ENCODE measurements at places on chromosomes 3 and 15.

DNA sequence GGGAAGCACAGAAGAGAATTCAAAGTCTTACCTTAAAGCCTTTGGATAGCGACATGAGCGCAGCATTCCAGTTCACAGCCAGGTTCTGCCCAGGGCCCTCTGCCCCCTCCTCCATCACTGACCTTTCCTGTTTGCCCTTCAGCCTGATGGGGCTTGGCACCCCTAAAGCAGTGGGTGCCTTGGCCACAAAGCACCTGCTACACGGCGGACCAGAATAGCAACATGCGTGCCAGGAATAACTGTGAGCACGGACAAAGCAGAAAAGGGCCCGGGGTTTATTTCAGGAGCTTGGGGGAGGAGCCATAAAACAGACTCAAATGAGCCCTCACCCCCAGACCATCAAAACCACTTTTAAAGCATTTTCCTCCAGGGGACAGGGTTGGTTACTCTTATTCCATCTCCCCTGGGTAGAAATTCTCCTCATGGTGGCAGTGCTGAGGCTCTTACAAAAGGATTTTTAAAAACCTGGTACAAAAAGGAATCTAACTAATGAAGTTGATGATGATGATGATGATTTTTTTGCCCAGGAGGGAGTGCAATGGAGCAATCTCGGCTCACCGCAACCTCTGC is 135.4 kb downstream of the KLF13 start:
- no peak for DNase-seq

- no peak for DNase-seq
Observed at GRCh38 chr15:72786676-72787345, 3.3 kb upstream of the ADPGK start.

DNA sequence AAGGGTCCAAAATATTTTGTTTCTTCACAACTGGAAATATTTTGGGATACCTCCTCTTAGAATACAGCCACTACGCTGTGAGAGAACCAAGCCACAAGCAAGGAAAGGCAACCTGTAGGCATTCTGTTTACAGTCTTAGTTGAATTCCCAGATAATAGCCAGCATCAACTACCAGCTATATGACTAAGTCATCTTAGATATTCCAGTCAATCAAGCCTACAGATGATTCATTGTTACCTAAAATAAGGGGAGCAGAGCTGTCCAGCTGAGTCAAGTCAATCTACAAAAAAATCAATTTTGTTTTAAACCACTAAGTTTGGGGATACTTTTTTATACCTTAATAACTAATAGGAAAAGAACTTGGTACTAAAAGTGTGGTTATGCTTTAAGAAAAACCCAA is 526.4 kb upstream of the DPPA4 start:
- DNase-seq = no peak

- no peak for DNase-seq
Observed at GRCh38 chr15:86885616-86886015, 805.9 kb downstream of the AGBL1 start.

DNA sequence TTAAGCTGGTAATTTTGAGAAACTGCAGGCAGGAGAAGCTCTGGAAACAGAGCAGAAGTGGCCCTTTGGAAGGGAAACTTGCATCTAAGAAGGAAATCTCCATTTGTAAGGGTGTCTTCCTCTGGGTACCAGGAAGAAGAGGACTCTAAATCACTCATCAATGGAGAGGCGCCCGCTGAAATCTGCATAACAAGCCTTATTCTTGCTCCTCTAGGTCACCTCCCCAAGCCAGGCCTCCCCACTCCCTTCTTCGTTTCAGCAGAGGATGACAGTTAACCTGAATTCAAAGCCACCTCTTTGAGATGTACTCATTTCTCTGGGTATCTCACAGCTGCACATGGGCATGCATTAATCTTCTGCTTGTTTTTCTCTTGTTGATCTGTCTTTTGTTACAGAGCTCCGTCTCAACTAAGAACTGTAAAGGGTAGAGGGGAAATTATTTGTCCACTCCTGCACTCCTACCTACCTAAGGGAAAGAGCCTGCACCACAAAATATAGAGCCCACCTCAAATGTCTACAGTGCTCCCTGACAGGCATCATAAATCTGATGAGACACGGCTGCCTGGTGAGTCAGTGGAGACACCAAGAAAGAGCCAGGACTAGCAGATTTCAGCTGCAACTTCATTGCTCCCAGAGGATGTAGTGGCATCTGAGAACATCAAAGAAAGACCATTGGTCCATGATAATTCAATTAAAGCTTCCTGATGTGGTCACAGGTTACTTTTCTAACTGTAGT is 51.5 kb downstream of the GABRB3 start:
- no peak for DNase-seq

DNA sequence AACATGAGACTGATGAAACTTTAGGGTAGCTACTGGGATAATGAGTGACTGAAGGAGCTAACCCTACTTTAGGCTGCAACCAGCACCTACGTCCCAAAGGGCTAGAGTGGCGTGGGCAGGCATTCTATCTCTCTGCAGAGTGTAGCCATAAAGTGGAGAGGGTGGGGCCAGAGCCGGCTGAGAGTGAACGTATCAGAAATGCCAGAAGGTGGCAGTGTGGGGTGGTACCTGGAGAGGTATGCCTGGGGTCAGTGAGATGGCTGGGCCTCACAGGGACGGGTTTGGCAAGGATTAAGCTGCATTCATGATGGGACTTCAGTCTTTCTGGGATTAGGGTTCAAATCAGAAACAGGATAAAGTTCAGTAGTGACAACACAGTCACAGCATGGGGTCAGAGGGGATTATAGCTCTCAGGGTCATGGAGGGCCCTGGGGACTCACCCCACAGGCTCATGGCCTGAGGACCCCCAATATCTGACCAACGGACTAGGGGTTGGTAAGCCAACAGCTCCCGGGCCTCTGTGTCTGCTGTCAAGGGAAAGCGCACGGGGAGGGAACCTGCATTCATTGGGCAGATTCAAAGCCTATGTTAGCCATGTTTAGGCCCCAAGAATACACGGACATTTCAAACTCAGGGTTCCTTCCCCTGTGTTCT is 86.5 kb upstream of the FOXB1 start:
- DNase-seq = peak; percentile 72

- DNase-seq = no peak
Observed at GRCh38 chr3:171978390-171978789, 61.0 kb upstream of the FNDC3B start.

GRCh38 chr3:101828276-101828675 is 21.0 kb upstream of the NFKBIZ start:
- no peak for DNase-seq

DNA sequence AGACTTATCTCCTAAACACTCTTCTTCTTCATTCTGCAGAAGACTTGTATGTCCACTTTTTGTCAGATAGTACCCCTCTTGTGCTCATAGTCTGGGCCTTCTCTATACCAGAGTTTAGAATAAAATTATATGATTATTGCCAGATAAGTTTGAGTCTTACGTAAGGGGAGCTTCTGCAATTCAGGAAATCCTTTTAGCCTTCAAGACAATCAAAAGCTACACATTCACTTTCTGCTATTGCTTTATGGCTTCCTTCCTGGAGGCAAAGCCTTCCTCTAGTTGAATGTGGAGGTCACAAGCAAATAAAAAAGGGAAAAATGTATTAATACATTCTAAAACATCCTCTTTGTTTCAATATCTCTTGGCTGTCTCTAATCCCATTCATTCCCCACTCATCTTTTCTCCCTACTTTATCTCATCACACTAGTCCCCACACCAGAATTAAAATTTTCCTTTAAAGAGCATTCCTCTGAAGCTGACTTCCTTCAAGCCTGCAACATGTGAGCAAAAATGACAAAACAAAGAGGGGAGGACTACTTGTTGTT is 186.8 kb downstream of the CPNE4 start:
- DNase-seq = no peak

DNA sequence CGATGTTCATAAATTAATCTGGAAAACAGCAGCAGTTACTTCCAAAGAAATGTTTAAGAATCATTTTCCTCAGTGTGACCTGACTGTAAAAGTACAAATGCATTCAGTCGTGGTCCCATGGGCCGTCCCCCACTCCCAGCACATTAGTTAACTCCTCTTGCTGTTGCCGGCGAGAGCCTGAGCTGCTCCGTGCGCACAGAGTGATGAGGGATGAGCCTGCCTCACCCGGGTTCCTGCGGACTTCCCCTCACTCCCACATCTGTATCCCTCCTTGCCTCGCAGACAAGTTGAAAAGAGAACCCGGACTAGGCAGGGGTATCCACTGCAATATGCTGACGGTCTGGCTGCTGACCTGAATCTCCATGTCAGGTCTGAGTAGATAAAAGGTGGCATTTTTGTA is 861.7 kb upstream of the NR2F2 start:
- no peak for DNase-seq

GRCh38 chr3:114307222-114307830 is 13.5 kb downstream of the TIGIT start:
- no peak for DNase-seq

GRCh38 chr15:56804938-56805337 is 71.6 kb upstream of the ZNF280D start:
- DNase-seq = peak; percentile 6

GRCh38 chr3:178950676-178951075 is 120.9 kb downstream of the ZMAT3 start:
- no peak for DNase-seq

GRCh38 chr3:12662593-12663400 is 1.1 kb downstream of the RAF1 start:
- DNase-seq = peak; percentile 24

DNA sequence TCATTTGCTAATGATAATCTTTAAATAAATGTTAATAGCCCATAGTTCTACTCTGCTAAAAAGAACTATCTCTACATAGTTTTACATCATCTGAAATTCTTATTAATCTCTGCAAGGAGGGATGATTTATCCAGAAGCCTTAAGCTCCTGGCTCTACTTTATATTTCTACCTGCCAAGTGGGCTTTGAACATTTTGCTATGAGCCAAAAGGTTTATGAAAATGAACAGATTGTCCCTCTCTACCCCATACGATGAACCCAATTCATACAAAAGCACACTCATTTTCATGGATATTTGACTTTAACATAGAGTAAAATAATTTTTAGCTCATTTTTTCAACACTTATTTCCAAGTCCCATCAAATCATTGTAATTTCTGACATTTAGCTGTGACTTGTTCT is 611.0 kb downstream of the NSUN3 start:
- DNase-seq = no peak
